ENCODE measurements at places on chromosomes 1 and 21.
A peak's percentile ranks its signal among the peaks of the same experiment; 100 is the strongest.

- DNase-seq = no peak
Measured at GRCh38 chr1:17551755-17552234, 12.3 kb downstream of the ARHGEF10L start.

DNA sequence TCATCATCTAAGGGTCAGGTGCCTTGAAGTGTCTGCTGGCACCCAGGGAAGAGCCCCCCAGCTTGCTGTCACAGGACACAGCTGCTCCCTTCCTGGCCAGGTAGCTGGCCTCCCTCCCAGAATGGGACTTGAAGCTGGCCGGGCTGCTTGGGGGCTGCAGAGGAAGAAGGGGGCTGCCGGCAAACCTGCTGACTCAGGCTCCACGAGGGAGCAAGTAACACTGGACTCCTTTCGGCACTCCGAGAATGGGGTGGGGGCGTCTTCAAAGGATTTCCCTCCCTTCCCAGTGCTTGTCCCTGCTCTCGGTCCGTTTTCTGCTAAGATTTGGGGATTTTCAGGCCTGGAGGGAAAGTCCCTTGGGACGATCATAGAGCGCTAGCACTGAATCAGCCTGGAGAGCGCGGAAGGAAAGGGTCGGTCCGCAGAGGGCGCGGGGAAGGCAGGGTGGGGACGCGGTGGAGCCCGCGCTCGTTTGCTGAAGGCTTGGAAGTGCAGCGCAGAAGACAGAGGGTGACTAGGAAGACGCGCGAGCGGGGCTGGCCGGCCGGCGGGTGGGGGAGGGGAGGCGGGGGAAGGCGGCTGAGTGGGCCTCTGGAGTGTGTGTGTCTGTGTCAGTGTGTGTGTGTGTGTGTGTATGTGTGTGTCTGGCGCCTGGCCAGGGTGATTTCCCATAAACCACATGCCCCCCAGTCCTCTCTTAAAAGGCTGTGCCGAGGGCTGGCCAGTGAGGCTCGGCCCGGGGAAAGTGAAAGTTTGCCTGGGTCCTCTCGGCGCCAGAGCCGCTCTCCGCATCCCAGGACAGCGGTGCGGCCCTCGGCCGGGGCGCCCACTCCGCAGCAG lies at the start of gene CSF1:
CSF1 (plus strand) TSS at position 727 of the 840 bp plus-strand sequence. CDS start 175 bp downstream, outside the sequence.
- DNase-seq = peak; percentile 76

DNA sequence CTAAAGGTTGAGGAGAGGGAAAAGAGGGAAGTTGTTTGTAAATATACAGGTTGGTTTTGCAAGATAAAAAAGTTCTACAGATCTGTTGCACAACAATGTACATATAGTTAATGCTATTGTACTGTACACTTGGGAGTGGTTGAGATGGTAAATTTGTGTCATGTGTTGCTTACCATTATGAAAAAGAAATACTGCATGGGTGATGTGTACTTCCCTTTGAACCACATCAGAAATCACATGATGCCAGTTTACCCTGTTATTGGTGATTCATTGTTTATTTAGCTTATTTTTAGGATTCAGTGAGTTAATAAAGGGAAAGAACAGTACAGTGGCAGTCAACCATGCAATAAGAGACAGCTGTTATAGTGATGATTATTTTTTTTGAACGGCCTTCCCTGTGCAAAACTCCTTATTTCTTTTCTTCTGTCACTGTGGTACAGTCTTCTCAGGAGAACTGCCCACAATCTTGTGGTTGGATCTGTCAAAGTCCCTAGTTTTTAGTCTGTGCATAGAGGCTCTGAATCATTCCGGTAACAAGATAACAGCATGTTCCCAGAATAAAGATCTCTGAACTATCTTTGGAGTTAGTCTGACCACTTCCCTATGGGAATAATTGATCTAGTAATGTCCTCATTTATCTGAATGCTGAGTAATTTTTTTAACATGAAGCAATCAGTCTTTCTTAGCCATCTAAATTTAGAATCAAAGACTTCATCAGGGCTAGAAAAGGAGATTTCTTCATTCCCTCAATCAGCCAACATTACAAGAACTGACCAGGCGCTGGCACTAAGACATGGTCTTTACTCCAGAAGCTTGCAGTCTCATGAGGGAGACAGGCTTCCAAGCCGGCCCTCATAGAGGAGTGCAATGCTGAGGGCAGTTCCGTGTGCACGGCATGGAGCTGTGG lies 84.2 kb downstream of the SH3GLB1 start:
- DNase-seq = no peak

GRCh38 chr1:54462597-54463258 lies 56.5 kb upstream of the SSBP3 start:
- no peak for DNase-seq

DNA sequence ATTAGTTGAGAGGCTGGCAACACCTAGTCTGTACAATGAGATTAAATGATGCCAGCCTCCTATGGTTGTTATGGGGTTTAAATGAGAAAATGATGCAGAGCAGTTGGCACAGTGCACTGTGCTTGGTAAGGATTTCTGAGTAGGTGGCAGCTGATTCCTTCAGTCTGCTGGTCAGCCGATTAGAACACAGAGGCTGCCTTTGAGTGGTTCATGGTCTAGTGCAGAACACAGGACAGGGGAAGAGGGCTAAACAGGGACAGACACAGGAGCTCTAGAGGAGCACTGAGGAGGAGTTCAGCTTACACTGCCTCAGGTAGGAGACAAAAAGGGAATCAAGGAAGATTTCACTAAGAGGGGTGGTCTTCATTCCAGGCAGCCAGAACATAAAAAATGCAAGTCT lies 1.4 kb downstream of the TIE1 start:
- DNase-seq = no peak

GRCh38 chr1:58781541-58782177 lies 2.2 kb downstream of the JUN start:
- DNase-seq = no peak

DNA sequence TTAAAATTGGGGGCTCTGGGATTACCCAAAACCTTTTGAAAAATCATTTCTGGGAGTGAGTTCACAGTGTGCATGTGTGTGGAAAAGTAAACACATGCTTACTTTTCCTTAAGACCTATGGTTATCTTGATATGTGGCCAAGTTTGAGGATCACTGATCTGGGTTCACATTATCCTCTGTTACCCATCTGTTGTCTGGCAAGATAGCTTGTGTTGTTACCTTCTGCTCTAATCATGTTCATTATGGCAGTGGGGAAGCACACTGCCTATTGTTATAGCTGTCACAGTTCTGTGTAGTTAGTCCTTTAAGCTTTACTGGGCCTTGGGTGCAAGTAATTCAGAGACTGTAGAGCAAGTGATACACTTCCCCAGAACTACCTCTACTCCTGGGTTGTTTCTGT lies 5.0 kb downstream of the CTBS start:
- no peak for DNase-seq

GRCh38 chr1:16720351-16721223 lies 19.7 kb upstream of the RNU1-4 start:
- DNase-seq = no peak

- no peak for DNase-seq
Measured at GRCh38 chr1:153324912-153325311, 12.2 kb upstream of the PGLYRP3 start.

DNA sequence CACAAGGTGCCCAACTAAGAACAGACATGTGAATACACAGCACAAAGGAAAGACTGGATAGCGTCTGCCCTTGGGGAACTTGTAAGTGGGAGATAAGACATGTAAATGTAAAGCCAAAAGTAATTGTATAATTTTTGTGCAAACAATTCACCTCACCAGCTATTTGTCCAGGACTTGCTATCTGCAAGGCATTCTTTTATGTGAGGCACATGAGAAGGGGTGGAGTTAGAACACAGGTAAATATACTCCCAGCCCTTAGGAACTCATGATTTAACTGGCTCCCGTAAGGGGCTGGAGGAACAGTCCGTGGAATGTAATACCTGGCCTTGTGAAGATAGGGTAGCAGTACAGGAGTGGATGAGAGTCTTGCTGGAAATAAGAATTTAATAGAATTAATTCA lies 61.3 kb downstream of the CDK18 start:
- DNase-seq = no peak

- DNase-seq = no peak
Measured at GRCh38 chr21:25750085-25750484, 15.3 kb downstream of the GABPA start.

GRCh38 chr1:93690921-93691789 lies 9.5 kb upstream of the BCAR3 start:
- DNase-seq = no peak

DNA sequence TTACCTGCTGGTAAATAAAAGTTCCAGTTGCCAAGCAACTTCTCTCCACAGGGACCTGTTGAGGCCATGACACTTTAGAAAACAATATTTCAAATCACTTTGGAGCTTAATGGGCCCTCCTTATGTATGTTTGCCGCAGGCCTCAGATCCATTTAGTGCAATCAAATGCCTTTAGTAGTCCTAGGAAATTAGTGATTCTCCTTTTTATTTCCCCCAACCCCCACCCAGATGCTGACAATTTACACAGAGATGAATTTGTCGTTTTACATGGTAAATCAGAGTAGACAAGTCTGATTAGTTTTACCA lies 83.6 kb downstream of the CLIC4 start:
- DNase-seq = no peak

DNA sequence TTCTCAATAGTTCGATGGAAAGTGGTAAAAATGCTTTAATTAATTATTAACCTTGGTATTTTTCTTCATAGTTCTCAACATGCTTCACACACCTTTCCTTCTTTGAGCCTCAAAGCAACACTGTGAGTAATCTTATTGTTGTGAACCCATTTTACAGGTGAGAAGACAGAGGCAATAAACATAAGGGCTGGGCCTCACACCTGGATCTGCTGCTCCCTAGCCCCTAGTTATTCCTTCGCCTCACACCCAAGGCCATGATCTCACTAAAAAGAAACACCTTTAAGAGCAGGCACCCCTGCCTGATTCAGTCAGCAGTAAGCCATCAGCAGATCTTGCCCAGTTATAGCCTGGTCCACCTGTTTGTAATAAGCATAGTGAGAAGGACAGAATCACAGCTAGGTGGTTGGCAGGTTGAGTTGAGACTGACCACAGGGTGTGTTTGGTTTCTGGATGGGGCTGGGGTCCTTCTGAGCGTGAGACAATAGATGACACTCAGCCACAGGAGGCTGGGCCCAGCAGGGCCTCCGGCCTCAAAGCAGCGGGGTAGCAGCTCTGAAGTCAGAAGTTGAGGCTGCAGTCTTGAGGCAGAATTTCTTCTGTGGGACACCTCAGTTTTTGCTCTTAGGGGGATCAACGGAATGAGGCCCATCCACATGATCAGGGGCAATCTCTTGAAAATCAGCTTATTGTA lies 203.9 kb downstream of the RHOU start:
- no peak for DNase-seq

DNA sequence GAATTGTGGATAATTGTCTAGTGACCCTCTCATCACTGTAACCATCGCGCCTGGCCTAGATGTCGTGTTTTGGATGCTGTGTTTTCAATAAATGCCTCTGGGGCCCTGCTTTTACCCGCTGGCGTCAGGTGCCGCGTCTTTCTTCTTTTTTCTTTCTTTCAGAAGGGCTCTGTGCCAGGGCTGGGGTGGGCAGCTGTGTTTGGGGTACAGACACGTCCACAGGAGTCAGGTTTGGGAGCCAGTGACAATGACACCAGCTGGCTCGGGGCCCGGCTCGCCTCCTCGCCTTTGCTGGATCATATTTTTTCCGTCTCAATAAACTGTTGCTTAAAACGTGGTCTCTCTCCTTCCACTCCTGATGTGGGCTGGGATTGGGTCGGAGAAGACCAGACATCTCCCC lies 16.1 kb downstream of the TMEM201 start:
- no peak for DNase-seq

DNA sequence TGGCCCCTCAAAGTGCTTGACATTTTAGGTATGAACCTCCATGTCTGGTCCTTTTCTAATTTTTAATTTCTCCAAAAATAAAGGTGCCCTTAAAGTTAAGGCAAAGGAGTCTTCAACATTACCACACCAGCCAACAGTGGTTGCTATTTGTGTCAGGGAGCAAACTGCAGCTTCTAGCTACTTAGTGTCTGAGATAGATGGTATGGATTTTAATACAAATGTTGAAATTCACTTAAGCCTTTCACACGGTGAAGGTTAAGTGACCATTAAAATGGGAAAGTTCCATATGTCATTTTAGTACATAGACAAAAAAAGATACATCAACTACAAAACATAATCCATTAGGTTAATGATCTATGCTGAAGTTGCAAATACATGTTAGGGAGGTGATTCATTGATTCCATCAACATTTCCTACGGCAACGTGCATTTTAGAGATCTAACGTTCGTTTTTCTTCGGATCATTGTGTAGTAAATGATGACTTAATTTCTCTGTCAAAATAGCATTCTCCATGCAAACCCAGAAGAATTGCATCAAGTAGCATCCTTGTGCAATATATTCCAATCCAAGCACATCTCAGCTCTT lies 48.2 kb upstream of the RGS21 start:
- DNase-seq = no peak

DNA sequence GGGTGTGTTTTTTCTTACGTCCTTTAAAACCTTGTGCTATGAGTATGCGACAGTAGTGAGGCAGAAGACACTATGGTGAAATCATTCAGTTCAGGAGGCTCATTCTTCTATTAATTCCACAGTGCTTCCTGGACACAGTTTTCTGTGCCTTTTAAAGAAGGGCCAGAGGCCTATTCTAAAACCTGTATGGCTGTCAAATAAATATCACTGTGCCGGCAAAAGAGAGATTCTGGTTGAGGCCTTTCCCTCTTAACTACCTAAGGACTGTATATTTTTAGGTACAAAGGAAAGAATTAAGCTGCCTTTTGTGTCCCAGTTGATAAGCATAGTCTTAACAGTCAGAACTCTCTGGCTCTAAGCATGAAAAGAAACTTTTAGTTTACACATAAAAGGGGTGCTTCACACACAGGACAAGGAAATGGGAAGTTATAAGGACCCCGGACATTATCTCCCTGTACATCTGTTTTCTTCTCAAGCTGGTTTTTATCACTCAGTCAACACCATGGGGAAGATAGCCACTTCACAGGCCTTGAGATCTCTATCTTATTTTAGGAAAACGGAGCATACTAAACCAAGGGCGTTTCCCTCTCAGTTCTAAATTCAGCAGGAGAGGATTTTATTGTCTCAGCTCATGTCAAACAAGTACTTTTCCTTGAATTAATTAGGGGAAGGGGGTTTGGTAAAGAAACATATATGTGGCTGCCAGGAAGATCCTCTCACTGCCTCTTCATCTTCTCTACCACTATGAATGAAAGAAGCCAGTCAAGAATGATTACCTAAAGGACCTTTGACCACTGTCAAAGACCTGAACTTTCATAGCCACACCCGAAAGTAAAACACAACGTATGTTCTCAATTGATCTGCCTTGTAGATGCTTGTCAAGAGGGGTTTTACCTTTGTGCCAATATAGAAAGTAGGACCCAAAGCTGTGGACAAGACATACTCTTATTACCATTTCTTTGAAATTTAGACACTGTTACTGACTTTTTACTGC lies 71.4 kb upstream of the HSPA13 start:
- DNase-seq = no peak

GRCh38 chr1:243982447-243983018 lies 68.5 kb upstream of the ZBTB18 start:
- no peak for DNase-seq

Measured in GM04504 (cell line).